ENCODE measurements at places on chromosomes 7 and 10.

- DNase-seq, result no peak
These were observed 181.6 kb upstream of the HDAC9 start for GRCh38 chr7:18313965-18314364.

DNA sequence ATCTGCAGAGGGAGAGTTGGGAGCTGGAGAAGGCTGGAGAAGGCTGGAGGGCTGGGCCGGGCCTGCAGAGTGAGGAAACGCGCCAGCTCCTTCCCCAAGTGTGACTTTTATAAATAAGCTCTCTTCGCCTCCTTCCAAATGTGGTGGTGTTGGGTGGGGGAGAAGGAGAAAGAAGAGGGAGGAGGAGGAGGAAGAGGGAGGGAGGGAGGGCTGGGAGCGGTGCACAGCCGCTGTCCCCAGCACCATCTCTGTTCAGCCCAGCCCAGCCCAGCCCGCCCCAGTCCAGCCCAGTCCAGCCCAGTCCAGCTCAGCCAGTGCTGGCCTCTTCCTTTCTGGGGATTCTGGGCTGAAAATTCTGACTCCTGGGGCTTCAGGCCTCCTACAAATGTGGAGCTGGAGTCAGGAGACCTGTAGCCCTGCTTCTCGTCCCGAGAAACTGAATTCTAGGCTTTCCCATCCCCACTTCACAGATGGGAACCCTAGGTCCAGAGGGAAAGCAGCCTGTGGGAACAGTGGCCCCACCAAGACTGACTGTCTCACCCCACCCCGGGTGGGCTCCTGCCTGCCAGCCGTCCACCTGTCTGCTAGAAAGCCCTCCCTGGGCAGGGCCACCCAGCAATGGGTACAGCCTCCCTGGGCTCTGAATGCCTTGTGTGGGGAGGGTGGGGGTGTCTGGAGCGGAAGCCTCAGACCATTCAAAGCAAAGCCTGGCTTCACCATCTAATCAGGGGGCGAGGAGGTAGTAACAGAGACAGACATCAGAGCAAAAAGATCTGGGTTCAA lies 2.3 kb downstream of the STX1A start:
- no peak for DNase-seq

- DNase-seq, result no peak
These were observed 156.3 kb upstream of the C7orf33 start for GRCh38 chr7:148434181-148434757.

GRCh38 chr10:98619446-98619845 lies 172.7 kb upstream of the HPS1 start:
- DNase-seq, result no peak

DNA sequence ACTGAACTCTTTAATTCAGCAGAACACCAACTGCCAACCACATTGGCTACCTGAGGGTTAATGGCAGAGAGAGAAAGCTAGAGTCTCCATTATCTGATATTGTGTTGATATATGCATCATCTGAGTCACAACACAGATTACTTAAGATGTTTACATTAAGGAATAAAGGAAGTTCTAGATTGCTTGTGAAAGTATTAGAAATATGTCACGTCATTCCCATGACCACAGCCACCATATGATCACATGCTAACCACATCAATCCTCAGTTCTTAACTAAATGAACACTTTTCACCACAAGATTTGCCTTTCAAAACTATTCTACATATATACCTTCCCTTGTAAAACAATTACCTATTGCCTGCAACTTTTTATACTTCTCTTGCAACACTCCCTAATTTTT lies 337.9 kb downstream of the FGFR2 start:
- DNase-seq, result no peak

DNA sequence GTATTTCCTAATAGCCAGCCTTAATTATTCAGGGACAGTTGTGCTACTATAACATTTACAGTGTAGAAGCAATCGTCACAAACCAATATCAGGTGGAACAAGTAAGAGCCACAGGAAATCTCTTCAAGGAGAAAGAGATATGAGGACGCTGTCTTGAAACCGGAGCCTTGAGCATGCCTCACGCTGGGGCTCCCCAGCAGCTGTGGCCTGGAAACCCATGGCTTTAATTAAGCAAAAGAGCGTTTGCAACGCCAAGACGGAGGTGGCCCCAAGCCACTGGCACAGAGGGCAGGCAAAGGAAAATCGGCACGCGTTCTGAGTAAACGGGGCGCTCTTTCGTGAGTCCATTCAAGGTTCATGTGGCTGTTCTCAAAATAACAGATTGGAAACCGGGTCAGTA lies 84.4 kb downstream of the C10orf90 start:
- no peak for DNase-seq

DNA sequence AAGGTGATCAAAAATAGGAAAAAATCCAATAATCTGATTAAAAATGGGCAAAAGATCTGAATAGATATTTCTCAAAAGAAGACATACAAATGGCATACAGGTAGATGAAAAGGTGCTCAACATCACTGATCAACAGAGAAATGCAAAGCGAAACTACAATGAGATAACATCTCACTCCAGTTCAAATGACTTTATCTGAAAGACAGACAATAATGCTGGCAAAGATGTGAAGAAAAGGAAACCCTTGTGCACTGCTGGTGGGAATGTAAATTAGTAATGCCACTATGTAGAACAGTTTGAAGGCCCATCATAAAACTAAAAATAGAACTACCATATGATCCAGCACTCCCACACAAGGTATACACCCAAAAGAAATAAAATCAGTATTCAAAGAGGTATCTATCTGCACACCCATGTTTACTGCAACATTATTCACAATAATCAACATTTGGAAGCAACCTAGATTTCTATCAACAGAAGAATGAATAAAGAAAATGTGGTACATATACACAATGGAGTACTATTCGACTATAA lies 85.0 kb downstream of the LRRN3 start:
- DNase-seq, result no peak

- no peak for DNase-seq
These were observed 427.9 kb upstream of the CELF2 start for GRCh38 chr10:10589540-10590303.

DNA sequence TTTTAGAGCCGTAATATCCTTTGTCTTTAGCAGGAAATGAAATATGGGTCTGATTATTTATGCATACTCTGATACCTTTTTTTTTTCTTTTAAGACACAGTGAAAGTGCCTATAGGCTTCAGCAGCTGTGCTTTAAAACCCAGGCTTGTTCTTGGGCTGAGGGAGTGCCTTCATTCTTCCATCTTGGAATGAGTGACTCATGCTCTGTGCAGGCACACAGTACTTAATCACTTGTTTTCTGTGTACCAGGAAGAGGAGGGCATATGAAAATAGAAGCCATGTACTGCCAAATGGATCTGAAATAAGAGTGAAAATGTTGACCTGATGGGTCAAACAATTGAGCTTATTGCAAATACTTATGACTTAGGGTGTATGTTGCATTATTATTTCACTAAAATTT lies 12.0 kb downstream of the INPP5F start:
- no peak for DNase-seq

DNA sequence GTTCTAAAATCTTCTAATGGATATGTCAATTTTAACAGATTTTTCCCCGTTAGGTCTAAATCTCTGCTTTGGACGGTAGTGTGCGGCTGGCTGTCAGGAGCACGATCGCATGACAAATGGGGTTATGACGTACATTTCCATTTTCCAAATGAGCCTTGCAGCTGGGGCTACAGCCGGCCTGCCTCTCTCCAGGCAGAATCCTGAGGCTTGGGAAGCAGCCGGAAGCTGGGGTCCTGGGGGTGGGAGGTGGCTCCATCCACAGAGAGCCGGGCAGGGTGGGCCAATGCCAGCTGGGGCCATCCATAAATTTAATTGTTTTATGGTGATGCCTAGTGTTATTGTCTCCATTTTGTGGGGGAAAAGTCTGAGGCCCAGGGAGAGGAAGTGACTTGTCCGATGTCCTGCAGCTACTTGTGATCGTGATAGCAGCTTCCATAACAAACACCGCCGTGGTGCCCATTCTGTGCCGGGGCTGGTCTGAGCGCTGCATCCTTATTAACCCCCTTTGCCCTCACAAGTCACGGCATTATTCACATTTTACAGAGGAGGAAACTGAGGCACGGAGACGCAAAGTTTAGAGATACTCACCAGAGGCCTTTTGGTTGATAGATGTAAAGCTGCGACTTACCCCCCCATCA lies 53.0 kb upstream of the EBF3 start:
- DNase-seq, result no peak

DNA sequence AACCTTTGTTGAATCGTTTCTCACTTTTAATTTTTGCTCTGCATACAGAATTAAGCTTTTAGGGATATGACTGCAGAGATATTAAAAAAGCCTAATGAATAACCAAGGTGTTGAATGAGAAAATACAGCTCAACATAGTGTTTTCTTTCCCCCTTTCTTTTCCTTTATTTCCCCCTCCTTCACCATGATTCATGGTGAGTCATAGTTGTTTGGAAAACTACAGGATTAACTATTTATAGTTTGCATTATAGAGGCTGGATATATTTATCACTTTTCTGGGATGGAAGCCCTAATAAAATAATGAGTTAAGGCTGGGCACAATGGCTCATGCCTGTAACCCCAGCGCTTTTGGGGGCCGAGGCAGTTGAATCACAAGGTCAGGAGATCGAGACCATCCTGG lies 115.0 kb downstream of the DNAJB9 start:
- no peak for DNase-seq

GRCh38 chr10:33734393-33735155 lies 400.1 kb upstream of the NRP1 start:
- DNase-seq, result no peak

GRCh38 chr10:126216632-126216961 lies 171.7 kb downstream of the ADAM12 start:
- DNase-seq, result no peak

DNA sequence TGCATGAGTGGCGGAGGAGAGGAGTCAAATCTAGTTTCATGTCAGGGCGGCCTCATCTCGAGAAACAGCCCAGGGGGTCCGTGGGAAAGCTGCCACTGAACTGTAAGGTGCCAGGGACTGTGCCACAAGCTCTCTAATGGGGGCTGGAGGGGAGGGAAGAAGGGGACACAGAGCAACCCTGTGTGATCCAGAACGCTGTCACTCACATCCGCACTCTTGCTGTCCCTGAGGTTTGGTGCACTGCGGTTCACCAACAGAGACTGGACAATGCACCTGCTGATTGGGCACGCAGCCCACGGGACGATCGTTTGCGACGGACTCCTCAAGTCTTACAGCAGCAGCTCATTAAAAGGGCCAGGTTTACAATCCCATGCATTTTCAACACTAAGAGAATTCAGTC lies 47.7 kb downstream of the AMZ1 start:
- no peak for DNase-seq

- DNase-seq, result no peak
These were observed 137.4 kb upstream of the SEMA3D start for GRCh38 chr7:85324145-85324799.

DNA sequence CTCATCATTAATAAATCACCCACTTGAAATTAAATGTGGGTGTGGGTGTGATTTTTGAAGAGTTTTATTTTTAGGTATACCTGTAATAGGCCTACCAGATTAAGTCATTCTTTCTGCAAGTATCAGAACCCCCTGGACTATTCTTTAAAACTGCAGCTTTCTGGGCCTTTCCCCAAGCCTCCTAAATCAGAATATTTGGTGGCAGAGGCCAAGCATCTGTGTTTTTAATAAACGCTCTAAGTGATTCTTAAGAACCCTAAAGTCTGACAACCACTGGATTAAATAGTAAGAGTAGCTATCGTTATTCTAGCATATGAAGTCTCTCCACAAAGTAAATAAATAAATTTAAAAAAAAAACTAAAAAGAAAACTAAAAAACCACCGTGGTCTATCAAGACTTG lies 703.0 kb upstream of the NRP1 start:
- DNase-seq, result no peak

DNA sequence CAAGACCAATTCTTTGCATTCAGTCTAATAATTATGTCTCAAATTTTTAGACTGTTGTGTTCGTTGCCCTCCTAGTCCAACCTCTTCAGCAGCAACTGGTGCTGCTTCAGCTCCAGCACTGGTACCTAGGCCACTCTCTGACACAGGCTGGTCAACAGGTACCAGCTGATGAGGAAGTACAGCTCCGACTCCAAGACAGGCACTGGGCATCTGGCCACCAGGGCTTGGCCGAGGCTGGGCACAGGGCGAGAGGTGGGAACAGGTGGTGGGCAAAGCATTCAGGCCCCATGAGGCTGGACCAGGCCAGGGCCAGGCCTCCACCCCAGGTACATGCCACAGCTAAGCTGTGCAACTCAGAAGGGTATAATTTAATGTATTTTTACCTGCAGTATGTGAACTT lies 151.5 kb upstream of the AGR3 start:
- DNase-seq, result no peak

- DNase-seq, result no peak
These were observed 46.1 kb upstream of the SLC35B4 start for GRCh38 chr7:134362587-134363483.

DNA sequence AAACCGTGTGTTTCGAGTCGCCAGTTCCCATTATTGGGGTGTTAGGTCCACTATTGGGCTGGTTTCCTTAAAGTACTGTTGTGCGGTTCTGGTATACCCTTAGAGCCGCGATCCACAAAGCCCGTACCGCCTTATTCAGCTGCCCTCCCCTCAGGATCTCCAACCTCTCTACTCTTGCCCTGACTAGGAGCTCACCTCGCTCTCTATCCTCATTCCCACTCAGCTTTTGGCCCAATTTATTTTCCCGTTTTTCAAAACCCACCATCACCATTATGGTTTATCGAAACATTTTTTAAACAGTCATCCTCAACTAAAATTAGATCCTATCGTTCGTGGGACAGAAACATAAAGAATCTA lies 461 bp upstream of the ETV1 start:
- DNase-seq, result no peak

DNA sequence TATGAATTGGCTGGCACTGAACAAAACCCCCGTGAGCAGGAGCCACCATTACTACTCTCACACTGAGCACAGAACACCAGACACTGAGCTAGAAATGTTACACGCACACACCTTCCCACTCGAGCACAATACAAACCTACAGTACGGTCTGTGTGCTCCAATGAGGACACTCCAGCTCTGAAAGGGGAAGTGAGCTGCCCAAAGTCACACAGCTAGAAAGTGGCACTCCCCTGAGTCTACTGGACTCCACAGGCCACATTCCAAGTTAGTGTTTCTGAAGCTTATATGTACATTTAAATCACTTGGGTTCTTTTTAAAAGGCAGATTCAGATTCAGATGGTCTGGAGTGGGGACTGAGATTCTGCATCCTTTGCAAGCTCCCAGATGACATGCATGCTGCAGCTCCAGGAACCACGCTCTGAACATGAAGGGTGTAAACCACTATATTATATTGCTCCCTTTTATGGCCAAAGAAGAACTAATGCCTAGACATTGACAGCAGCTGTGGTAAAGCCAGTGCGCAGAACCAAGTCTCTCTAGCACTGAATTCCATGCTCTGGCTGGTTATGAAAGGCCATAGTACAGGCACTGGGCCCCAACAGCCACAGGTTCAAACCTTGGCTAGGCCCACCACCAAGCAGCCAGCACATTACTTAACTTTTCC lies 77.1 kb downstream of the FRMPD2 start:
- DNase-seq, result no peak

DNA sequence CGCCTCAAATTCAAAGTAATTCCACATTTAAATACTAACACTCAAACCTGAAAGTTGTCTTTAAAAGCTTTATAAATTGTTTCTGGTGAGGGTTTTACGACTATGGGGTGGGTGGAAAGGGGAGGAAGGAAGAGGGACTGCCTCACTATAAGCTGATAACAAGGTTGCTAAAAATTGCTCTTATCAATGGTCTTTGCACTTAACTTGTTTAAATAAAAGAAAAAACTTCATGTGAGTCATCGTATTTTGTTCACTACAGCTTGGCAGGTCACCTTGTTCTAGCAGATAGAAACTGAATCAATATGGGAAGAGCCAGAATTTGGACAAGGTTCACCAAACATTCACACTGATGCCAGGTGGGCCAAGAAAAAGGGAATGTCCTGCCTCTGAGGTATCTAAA lies 129.2 kb downstream of the TES start:
- DNase-seq, result no peak

- DNase-seq, result no peak
These were observed 308.7 kb downstream of the PTEN start for GRCh38 chr10:88172159-88172558.

Measured in CD4-positive, alpha-beta T cell treated with Interleukin-6 at 100 ng/mL for 8 hours (primary cell).